Midbrain (tissue), 1 donor: ENCODE measurements at places on chromosomes 1 and 21.

DNA sequence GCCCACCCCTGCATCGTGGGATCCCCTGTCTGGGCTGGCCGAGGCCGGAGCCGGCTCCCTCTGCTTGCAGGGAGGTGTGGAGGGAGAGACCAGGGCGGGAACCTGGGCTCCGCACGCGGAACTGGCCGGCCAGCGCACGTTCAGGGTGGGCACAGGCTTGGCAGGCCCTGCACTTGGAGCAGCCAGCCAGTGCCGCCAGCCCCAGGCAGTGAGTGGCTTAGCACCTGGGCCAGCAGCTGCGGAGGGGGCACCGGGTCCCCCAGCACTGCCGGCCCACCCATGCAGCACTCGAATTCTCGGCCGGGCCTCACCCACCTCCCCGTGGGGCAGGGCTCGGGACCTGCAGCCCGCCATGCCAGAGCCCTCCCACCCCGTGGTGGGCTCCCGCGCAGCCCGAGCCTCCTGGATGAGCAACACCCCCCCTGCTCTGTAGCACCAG is 422.6 kb downstream of the AMY1C start:
- DNase-seq = no peak

GRCh38 chr1:235156265-235156664 is 4.8 kb downstream of the RBM34 start:
- DNase-seq = no peak

GRCh38 chr1:16975211-16975610 is 5.2 kb downstream of the MFAP2 start:
- no peak for DNase-seq

GRCh38 chr1:169933984-169934725 is 40.5 kb upstream of the SCYL3 start:
- DNase-seq = no peak

- DNase-seq = peak; percentile 88
Measured at GRCh38 chr1:150012611-150013010, 2.1 kb upstream of the OTUD7B start.

GRCh38 chr1:248373761-248374160 is 1.8 kb upstream of the OR2T6 start:
- DNase-seq = no peak

GRCh38 chr1:8161546-8162105 is 135.5 kb upstream of the ERRFI1 start:
- DNase-seq = no peak

- DNase-seq = no peak
Measured at GRCh38 chr1:8427493-8427892, 109.6 kb downstream of the SLC45A1 start.

GRCh38 chr1:179794669-179795068 is 51.6 kb downstream of the FAM163A start:
- DNase-seq = no peak

DNA sequence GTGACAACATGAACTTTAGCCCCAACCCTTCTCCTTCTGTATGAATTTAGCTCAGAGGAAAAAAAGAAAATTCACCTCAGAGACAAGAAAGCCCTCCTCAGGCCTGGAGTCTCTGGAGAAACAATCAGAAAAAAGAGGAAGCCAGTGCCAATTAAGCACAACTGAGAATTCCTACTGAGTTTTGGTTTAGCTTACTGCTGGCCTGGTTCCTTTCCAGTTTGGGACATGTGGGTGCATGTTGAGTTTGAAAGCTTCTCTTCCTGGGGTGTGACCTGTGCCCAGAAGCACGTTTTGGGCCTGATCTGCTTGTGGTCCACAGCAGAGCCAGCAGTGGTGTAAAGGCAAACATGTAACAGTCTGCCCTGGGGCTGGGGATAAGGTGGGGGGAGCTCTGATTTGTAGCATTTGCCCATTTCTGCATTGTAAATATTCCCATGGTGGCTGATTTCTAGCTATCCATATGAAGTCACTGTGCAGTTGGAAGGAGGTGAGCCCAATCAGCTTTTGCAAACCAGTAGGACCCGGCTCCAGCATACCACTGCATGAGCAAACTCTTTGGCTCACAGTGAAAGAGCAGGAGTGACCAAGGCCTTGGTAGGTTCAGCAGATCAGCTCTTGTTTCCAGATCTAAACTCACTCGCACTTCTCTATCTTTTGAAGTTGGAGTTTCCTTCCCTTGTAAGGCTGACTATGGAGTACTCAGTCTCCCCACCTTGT is 4.7 kb upstream of the THEM5 start:
- no peak for DNase-seq

- no peak for DNase-seq
Measured at GRCh38 chr1:115606305-115606704, 35.5 kb upstream of the VANGL1 start.

DNA sequence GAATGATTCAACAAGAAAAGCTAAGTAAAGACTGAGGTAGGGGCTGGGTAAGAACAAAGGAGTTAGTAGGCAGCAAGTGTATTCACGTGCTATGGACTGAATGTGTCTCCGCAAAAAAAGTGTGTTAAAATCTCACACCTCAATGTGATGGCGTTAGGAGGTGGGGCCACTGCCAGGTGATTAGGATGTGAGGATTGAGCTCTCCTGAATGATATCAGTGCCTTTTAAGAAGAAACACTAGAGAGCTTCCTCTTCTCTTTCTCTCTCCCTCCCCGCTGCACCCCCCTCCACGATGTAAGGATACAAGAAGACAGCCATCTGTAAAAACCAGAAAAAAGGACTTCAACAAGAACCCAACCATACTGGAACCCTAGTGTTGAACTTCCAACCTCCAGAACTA is 396.1 kb upstream of the PLXNA2 start:
- DNase-seq = no peak

GRCh38 chr1:55519276-55519675 is 304.1 kb upstream of the USP24 start:
- no peak for DNase-seq

DNA sequence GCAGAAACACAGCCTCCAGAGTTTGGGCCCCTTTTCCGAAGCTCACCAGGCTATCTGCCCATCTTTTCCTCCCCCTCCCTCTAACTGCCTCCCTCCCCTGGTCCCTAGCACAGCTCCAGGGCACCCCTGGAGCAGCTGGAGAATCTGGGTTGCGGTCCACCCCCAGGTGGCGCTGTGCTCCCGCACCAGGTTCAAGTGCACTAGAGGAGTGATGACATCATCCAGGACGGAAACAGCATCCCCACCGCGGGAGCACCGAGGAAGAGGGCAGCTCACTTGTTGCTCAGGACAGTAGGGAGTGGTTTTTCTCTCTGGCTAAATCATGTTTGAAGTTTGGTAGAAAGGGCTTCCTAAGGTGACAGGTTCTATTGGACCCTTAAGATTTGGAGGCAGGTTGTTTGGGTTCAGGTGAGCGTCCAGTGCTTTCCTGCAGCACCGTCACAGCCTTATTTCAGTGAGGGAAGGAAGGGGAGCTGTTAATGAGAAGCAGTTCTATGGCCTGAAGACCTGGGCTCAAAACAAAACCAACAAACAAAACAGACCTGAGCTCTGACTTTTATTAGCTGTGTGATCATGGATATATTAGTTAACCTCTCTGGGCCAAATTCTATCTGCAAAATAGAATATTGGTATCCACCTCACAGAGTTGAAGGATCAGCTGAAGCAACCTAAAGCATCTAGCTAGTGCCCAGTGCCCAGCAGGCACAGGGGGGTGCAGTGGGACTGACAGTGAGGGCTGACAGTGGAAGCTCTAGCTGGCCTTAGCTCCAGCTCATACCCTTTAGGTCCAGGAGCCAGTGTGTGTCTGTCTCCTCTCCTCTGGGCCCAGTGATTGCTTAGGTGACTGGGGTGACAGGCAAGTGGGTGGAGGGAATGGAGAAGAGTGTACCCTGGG is 7.5 kb downstream of the SHISA4 start:
- peak; percentile 82 for DNase-seq

- no peak for DNase-seq
Measured at GRCh38 chr1:13760921-13761320, 60.9 kb downstream of the PRDM2 start.

DNA sequence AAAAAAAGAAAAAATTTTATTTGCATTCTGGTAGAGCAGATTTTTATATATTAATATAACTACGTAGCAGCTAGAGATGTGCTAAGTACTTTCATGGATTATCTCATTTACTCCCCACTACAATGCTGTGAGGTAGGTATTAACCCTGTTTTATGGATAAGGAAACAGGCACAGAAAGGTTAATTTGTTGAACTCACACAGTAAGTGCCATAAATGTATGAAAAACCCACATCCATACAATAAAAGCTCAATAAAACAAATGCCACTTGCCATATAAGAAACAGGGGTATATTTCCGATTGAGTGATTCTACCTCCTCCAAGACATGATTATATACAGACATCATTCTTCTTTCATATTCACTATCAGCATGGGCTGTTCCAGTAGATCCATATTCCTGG is 83.1 kb downstream of the INTS7 start:
- no peak for DNase-seq

- no peak for DNase-seq
Measured at GRCh38 chr1:40394491-40395172, 21.1 kb downstream of the SMAP2 start.

DNA sequence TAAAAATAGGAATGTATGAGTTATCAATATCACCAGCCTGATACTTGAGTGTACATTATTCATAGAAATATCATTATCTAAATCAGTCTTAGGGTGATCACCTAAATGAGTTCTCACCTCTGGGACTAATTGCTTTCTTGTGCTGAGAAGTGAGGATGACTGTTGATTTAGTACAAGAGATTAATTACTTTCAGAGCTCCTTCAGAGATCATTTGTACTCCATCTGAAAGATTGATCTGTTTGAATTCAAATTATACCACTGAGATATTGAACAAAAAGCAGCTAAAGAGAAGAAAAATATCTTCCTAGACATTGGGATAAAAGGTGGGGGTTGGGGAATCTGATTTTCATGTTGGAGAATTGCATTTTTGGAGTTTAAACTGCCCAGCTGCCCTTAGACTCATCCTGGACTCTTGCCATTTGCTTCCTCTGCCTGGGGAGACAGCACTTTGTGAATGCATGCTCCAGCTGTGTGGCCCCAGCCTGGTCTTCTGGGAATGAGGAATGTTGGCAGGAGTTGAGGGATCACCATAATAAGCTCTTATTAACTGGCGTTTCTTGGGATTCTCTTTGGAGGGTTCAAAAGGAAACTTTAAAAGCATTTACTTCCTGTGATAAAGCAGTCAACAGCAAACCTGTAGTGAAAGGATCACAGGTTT is 19.7 kb upstream of the PGBD2 start:
- DNase-seq = no peak

- DNase-seq = no peak
Measured at GRCh38 chr1:32623775-32624174, 26.6 kb downstream of the ZBTB8OS start.

- DNase-seq = peak; percentile 33
Measured at GRCh38 chr1:165443539-165444311, 1.2 kb downstream of the RXRG start.

- no peak for DNase-seq
Measured at GRCh38 chr1:29372108-29372507, 135.8 kb downstream of the PTPRU start.

GRCh38 chr1:175797576-175797975 is 54.2 kb upstream of the TNR start:
- DNase-seq = no peak

- peak; percentile 43 for DNase-seq
Measured at GRCh38 chr1:117671781-117672501, 66.1 kb downstream of the TENT5C start.

DNA sequence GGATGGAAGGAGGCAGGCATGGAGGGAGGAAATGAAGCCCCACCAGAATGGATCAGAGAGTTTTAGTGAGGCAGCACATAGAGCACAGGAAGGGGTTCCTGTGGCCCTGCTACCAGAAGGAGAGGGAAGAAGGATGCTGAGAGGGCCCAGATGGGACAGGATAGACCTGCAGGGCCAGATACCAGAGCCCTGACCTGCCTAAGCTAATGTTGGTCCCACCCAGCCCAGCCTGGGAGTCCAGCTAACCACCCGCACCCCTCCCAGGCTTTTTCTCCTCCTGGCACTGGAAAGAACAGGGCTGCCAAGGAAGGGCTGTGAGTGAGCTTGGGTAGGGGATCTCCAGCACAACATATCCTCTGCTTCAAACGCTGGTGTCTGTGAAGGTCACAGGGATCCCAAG is 6.9 kb downstream of the NECTIN4 start:
- DNase-seq = no peak

DNA sequence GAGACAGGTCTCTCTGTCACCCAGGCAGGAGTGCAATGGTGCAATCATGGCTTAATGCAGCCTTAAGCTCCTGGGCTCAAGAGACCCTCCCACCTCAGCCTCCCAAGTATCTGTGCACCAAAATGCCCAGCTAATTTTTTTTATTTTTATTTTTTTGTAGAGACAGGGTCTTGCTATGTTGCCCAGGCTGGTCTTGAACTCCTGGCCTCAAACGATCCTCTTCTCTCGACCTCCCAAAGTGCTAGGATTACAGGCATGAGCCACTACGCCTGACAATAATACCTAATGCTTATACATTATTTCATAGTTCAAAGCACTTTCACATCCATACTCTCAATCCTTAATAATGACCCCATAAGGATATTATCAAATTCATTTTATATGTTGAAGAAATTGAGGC is 48.3 kb downstream of the LUZP1 start:
- no peak for DNase-seq

- DNase-seq = no peak
Measured at GRCh38 chr1:224785622-224786021, 143.9 kb upstream of the DNAH14 start.

DNA sequence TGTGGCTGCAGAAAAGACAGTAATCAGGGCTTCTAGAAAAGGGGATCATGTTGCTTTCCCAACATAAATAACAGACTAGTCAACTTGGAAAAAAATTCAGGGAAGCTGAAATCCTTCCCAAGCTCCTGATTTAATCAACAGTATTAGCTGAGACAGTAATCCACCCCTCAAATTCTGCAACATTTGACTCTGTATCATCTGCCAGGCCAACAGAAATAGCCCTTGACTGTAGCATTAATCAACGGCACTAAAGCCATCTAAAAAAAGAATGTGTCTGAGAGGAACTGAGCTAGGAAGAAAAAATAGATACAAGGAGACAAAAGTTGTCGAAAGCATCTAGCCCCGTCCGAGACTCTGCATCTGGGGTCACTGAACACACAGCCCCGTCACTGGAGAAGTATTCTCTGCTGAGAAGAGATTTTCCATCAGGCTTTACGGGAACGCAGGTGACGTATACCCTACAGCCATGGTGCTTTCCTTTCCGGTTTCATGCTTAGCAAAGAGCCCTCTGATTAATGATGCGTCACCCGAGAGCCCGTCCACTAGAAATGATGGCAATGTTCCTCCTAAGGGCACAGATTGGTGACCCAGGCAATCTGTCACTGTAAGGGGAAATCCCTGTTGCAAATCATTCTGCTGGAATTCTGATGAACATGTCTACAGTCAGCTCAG is 42.1 kb upstream of the TP53BP2 start:
- DNase-seq = no peak

GRCh38 chr1:111705841-111706240 is 33.4 kb downstream of the INKA2 start:
- no peak for DNase-seq
